ENCODE measurements at places on chromosomes 16 and 17. TPM values are rescaled to one million over a fixed set of nuclear protein-coding genes. Genes with fewer than 3 reads are reported as not detected.
A peak's percentile ranks its signal among the peaks of the same experiment; 100 is the strongest.

ZP2 gene
- not detected for total RNA-seq

SHBG gene
- total RNA-seq: 0.20 TPM

CCL2 gene
- total RNA-seq: 18.1 TPM

KIAA0513 gene
- total RNA-seq: 1.7 TPM

C1QTNF8 gene
- not detected for total RNA-seq

TBC1D3C gene
- total RNA-seq: not detected

RNF167 gene
- 45.6 TPM for total RNA-seq

PSMD11 gene
- 138 TPM for total RNA-seq

- no peak for DNase-seq
These were observed 87.0 kb downstream of the CDH13 start for GRCh38 chr16:82713778-82714177.

DNA sequence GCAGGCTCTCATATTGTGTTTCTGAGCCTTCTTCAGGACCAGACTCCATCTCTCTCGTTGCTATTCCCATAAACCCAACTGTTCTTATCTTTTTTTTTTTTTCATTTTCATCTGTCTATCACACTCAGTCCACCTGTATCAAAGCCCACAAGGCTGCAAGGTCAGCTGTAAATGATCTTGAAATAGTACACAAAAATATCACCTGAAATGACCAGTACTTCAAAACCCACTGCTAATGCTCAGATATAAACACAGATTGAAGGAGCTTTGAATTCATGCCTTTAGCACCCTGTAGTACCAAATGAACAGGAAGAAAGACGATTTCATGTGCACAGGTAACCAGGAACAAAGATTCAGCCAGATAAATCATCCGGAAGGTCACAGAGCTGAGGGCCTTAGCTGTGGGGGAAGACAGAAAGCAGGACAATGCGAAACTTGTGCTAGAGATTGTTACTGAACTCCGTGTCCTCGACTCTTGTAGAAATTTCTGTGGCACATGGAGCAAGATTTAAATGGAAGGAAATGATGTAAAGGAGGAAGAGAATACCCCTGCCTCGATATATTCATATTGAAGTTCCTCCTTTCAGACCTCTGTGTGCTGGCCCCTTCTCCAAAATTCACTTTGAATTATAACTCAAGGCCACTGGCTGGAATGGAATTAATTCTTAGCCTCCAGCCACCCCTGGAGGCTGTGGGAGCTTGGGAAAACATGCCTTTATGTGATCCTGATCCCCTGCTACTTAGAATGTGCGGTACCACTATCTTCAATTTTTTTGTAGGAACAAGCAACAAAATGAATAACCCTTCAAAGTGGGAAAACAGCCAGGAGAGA is 4.1 kb downstream of the HLF start:
- no peak for DNase-seq

GRCh38 chr16:28494121-28494851 is at the start of gene APOBR:
Gene APOBR (plus strand): TSS chr16:28494643. CDS start chr16:28494682, 39 bp downstream.
- no peak for DNase-seq

DNA sequence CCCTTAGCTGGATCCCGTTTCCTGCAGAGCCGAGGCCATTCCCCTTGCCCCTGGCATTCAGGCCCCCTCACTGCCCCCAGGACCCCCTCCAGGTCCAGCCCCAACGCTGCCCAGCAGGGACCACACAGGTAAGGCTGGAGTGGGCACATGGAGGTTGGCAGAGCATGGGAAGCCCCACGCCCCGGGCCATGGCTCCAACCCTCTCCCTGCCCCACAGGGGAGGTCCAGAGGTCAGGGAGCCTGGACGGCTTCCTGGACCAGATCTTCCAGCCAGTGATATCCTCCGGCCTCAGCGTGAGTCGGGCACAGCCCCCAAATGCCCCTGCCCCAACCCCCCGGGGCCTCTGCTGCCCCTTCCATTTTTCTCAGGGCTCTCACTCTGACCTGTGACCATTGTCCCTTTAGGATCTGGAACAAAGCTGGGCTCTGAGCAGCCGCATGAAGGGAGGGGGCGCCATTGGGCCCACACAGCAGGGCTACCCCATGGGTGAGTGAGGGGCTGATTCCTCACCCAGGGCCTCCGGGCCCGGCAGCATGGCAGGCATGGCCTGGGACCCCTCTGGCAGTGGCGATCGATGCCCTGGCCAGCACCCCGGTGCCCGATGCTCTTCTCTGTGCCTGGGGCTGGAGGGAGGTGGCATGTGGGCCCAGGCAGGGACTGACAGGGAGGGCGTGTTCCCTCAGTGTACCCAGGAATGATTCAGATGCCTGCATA is 18.5 kb upstream of the SMIM5 start:
- no peak for DNase-seq

DNA sequence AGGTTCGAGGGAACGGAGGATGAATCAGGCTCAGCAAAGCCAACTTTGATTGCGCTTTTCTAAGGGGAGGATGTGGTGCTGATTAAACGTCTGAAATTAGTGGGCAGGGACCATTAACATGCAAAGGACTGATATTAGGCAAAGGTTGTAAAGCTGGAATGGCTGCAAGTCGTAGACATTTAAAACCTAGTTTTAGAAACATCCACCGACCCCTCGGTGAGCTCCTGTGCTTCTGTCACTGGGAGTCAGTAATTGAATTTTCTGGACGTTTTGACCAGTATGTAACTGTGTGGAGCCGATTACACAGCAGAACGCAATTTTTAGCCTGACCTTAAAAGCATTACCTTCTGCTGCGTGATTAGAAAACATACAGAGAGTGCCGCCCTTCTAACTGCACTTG is 220.6 kb upstream of the HSBP1 start:
- DNase-seq: no peak

- DNase-seq: no peak
These were observed 516.6 kb upstream of the C16orf82 start for GRCh38 chr16:26550111-26550610.

DNA sequence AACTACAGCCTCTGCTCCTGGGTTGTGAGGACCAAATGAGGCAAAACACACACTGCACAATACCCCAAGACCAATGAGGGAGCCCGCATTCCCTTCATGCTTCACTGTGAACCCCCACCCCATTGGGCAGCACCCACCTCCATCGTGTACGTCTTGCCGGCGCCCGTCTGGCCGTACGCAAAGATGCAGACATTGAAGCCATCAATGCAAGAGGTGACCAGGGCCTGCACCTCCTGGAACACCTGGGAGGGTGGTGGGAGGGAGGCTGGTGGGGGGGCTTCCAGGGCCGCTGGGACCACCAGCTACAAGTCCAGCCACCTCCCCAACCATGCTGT is 28.4 kb downstream of the KATNB1 start:
- no peak for DNase-seq

- no peak for DNase-seq
These were observed 7.5 kb downstream of the IFI35 start for GRCh38 chr17:43014020-43014648.

DNA sequence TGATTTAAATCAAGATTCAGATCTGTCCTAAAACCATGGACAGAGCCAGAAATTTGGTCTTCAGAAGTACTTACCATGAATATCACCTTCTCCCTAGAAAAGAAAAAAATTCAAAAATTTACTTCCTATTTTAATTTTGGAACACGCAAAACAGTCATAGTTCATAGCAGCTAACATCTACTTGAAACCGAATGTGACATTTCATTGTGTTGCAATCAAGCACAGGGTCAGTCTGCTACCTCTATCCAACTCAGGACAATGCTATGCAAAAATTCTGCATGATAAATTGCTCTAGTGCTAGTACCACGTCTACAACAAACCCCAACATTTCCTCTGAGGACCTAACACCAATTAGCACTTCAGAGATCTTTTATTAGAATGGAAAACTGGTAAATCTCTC is 7.7 kb downstream of the JPT1 start:
- DNase-seq: no peak

- DNase-seq: no peak
These were observed 115.2 kb downstream of the LITAF start for GRCh38 chr16:11471548-11471947.

DNA sequence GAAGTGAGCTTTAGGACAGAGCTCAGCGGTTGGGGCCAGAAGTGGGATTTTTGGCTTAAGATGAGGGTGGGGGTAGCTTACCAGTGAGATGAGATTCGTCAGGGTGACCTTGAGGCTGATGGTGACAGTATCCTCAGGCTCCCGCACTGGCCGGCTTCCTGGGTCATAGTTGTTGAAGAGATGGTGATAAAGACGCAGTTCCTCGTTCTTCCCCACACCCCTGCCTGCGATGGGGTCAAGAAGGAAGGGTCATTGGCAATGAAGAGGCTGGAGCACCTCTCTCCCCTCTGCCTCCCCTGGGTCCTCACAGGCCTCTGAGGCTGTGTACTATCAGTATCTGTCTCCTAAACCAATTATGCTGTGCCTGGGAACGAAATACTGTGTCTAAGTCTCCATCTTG is 358 bp downstream of the CHRNE start:
- no peak for DNase-seq

DNA sequence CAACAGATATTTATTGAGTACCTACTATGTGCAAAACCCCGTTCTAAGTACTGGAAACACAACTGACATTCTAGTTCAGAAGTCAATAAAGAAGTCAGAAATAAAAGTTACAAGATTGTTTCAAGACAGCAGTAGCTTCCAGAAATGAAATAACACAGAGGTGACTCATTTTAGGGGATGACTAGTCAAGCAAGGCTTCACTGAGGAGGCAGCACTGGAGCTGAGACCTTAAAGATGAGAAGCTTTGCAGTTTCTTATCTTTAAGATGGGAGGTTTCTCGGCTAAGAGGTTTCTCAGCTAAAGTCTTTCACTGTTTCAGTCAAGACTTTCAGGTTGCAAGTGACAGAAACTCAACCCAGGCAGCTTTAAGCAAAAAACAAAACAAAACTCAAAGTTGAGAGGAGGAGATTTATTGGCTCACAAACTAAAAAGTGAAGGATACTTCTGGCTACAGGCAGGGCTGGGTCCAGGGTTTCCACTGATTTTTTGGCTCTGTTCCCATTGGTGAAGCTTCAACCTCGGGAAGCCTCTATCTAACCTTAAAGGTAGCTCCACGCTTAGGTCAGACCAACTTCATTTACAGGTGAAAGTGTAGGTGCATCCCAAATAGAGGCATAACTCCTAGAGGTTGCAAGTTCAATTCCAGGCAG is 7.4 kb upstream of the MMP2 start:
- peak; percentile 58 for DNase-seq

- no peak for DNase-seq
These were observed 17.7 kb downstream of the TOX3 start for GRCh38 chr16:52529226-52529625.

DNA sequence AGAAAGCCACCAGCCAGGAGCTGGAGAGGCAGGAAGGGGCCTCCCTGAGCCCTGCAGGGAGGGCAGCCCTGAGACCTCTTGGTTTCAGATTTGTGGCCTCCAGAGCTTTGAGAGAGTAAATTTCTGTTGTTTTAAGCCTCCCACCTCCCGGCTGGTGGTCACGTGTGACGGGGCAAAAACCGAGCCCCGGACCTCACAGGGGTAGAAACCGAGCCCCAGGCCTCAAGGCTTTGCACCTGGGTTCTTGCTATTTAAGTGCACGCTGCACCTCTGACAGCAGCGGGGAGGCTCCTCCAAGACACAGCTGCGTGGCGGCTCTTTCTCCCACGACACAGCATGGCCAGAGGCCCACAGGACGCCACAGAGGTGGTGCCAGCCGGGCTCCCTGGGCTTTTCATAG is 17.4 kb upstream of the ZC3H18 start:
- no peak for DNase-seq

DNA sequence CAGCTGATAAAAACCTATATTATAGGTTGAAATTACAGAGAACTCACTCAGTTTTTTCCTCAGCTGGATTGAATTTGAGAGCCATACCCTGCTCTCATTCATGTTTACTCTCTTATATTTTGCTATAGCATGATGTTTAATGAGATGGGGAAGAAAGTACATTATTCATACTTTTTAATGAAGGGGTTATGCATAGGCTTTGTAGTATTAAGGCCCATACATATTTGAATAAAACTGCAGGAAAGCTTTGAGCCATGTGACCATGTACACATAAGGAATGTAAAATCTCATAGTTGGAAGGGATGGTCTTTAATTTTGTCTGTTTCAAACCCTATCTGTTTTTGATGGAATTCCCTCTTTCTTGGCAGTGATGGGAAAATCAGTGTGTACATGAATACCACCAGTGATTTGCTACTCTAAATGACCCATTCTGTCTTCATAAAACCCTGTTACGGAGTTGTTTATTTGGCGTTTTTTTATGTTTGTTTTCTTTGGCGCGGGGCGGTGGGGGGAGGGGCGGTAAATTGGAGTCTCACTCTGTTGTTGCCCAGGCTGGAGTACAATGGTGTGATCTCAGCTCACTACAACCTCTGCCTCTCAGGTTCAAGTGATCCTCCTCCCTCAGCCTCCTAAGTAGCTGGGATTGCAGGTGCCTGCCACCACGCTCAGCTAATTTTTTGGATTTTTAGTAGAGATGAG is 38.8 kb upstream of the RASL10B start:
- no peak for DNase-seq

GRCh38 chr17:49760932-49761558 is 2.9 kb downstream of the FAM117A start:
- DNase-seq: no peak

DNA sequence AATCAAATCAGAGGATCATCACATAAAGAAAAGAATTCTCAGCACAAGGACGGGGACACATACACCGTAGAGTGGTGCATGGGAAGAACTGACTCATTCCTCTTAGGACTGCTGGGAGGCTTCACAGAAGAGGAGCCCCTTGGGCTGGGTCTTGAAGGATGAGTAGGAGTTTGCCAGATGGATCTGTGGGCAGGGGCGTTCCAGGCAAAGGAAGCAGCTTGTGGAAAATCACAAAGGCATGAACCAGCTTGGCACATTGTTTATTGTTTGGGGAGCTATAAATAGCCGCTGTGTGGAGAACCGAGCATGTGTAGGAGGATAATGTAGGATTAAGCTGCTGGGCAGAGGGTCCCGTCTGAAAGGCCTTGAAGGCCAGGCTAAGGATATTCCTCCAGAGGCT is 5.1 kb upstream of the SLC16A11 start:
- DNase-seq: no peak

DNA sequence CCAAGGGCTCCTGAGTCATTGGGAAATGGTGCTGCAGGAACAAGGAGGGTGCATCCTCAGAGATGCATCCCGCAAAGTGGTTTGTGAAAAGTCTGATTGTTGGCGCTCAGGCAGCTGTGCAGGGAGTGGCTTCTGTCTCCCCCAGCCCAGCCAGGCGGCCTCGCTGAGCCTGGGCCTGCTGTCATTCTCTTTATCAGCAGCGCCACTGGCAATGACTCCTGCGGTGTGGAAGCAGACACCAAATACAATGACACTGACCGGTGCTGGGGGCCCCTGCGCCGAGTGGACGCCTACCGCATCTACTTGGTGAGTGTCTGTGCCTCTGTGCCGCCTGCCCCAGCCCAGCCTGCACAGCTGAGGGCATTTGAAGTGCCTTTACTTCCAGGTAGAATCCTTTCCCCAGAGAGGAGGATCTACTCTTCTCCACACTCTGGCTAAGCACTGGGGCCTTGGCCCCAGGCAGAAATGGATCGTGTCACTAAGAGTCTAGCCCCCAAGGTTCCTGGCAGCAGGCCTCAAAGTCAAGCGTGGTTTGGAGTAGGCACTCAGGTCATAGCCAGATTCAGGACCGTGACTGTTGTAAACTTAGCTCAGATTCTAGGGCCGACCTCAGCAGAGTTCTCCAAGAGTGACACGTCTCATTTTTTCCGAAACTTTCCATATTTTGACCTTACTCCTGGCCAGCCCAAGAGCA is 19.3 kb upstream of the NAT9 start:
- DNase-seq: no peak

- DNase-seq: no peak
These were observed 21.5 kb upstream of the PECAM1 start for GRCh38 chr17:64411999-64412771.
